Endothelial cell (in vitro differentiated cells): ENCODE measurements at places on chromosomes 5 and 9.

GRCh38 chr5:15904899-15905830 is 274.4 kb downstream of the MARCHF11 start:
- no peak for DNase-seq

DNA sequence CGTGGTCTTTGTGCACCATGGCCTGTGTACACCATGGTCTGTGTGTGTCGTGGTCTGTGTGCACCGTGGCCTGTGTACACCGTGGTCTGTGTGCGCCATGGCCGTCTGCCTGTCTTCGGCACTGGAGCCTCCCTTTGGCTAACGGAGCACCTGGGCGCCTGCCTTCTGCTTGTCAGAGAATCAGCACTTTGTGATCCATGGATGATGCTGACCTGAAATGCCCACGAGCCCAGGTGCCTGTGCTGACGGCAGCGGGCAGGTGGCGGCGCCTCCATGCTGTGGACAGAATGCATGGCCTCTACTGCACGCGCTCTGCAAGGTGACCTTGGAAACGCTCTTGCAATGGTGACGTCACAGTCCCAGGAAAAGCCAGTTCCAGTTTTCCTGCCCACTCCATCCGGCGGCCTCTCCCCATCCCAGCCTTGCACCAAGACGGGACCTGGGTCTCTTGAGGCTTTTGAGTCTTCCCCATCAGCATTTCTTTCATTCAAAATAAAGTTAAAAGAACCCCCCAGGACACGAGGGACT is 14.6 kb downstream of the LCN9 start:
- no peak for DNase-seq

DNA sequence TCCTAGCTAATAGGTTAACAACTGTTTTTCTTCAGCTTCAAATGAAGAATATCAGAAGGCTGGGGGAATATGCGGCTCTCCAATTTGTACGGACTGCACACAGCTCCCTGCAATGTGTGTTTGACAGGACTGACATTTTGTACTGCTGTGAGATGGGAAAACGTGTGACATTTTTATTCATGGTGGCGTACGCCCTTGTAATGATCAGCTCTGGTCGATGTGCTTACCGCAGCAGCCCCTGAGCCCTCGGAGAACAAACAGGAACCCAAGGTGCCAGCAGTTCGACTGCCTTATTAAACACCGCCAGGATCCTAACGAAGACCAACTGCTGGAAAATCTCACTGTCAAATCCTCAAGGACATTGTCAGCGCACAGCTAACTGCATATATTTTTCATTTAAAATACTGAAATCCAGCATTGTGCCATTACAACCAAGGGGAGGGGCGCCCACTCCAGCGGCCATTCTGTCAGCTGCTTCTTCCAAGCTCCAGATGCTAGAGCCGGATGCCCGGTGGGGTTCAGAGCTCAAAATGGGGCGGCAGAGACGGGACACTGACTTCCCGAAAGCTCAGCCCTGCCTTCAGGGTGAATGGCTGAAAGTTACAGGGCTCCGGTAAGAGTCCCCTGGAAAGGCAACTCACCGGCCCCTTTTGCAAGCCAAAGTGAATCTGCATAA is 66.8 kb downstream of the CRB2 start:
- DNase-seq = no peak

GRCh38 chr9:8533681-8534080 is 734.1 kb upstream of the DMAC1 start:
- DNase-seq = no peak

DNA sequence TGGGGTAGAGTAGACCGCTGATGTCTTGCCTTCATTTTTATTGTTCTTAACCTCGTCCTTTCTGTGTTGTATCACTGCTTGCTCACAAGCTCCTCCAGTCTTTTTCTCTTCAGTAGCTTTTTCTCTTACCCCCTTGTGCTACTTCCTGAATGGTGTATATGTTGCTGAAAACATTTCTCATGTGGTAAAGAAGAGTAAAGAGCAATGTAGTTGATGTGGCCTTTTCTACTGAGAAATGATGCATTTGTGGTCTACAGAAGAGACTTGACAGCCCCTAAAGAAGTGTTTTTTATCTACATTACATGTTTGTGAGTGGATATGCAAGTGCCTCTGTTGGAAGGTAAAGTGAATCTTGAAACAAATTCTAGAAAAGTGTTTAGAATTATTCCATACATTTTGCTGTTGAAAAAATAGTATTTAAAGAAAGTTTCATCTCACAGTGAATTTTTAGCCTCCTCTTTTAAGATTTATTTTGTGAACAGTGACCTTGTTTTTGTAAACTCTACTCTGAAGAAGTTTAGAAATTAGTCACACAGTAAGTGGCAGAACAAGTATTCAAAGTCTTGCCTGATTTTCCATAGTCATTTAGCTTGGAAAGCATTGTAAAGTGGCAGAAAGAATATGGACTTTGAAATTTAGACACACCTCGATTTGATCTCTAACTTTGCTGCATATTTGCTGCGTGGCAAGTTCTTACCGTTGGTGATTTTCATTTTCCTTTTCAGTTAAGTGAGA is 17.4 kb downstream of the CDC42SE2 start:
- DNase-seq = no peak

GRCh38 chr5:123835421-123835820 is 323.4 kb downstream of the CSNK1G3 start:
- DNase-seq = no peak

GRCh38 chr5:8057769-8058168 is 188.8 kb downstream of the MTRR start:
- DNase-seq = no peak

- DNase-seq = peak; percentile 28
Measured at GRCh38 chr9:109639674-109640579, 140.1 kb upstream of the PALM2AKAP2 start.

- no peak for DNase-seq
Measured at GRCh38 chr5:150210644-150211043, 20.8 kb downstream of the SLC6A7 start.

- no peak for DNase-seq
Measured at GRCh38 chr5:127079994-127080491, 6.7 kb upstream of the C5orf63 start.

- DNase-seq = peak; percentile 16
Measured at GRCh38 chr9:16515879-16516301, 354.6 kb downstream of the BNC2 start.

DNA sequence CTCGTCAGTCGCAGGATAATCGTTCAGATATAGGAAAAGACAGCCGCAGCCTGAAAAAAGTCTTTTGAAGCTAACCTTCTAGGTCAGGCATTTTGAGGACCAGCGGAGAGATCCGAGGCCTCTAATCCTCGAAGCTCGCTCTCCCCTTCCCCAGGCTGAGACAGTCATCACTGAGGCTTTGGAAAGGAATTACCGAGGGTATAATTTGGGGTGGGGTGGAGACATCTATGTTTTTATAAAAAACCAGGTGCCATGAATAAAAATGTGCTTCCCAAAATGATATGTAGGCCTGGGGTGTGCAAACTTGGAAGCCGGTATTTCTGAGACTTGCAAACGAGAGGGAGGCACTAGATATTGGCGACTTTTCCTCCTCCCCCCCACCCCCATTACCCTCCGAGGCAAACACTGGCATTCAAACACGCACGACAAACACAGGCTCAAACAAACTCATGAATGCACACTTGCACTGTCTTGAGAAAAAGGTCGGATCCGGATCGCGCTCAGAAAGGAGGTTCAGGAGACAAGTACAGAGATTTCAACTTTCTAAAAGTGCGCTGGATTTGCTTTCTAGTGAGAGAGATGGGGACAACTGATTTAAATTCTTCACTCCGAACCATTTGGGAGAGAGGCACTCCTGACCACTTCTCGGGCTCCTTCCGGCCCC is 935 bp upstream of the MSX2 start:
- no peak for DNase-seq

GRCh38 chr9:111728143-111728542 is 66.6 kb downstream of the SHOC1 start:
- no peak for DNase-seq

DNA sequence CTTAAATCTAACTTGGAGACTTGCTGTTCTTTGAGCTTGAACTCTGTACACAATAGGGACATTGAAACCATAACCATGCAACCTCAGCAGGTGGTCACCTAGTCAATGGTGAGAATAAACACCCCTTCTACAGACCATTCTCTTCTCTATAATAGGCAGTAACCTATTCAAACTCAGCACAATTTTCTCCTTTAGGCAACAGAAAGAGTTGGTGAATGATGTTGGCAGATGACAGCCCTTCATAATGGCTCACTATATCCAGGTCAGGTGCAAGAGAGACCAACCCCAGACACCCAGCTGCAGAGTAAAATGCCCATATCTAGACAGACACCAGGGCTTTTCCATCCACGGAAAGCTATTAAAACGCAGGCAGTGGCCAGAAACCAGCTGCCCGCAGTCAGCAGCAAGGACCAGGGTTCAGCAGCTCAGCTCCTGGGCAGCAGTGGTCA is 106.7 kb downstream of the SERINC5 start:
- DNase-seq = no peak

GRCh38 chr9:69207503-69207902 is 33.4 kb downstream of the TJP2 start:
- no peak for DNase-seq

DNA sequence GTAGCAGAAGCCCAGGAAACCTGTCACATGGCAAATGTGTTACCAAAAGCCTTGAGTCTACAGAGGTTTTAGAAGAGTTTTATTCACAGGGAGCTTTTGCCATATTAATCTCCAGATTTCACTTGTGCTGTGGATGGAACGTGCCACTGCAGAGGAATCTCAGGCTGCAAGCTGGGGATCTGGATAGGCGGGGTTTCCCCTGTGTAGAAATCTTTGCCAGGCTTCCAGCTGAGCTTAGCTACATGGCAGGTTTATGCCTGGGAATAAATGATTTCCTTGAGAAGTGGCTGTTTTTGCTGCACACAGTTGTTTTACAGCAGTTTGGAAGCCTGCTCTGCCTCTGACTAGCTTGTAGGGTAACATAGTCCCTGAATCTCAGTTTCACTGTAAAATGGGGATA is 224.6 kb upstream of the PLPPR1 start:
- DNase-seq = no peak
